GM23248 (cell line): ENCODE measurements at places on chromosomes 12 and 14. TPM values are rescaled to one million over a fixed set of nuclear protein-coding genes. Genes with fewer than 3 reads are reported as not detected.

Gene DENND5B
- total RNA-seq: 12.0 and 12.6 TPM in 2 replicates

Gene LTBP2
- 441 and 456 TPM in 2 replicates for total RNA-seq

Gene SYCP3
- not detected in 2 replicates for total RNA-seq

Gene MANSC4
- not detected in 2 replicates for total RNA-seq

Gene LMNTD1
- total RNA-seq: 0.13 and 0.43 TPM in 2 replicates

Gene SLC2A14
- not detected in 2 replicates for total RNA-seq

Gene KDM2B
- 20.1 and 26.3 TPM in 2 replicates for total RNA-seq

Gene NFATC4
- total RNA-seq: 96.9 and 113 TPM in 2 replicates

Gene BAZ2A
- 13.0 and 24.7 TPM in 2 replicates for total RNA-seq

Gene GDF3
- not detected in 2 replicates for total RNA-seq

Gene MYH7
- not detected in 2 replicates for total RNA-seq

Gene CAPZA3
- total RNA-seq: not detected in 2 replicates

- no peak for DNase-seq
These were observed 20.5 kb downstream of the AKT1 start for GRCh38 chr14:104775073-104775489.

DNA sequence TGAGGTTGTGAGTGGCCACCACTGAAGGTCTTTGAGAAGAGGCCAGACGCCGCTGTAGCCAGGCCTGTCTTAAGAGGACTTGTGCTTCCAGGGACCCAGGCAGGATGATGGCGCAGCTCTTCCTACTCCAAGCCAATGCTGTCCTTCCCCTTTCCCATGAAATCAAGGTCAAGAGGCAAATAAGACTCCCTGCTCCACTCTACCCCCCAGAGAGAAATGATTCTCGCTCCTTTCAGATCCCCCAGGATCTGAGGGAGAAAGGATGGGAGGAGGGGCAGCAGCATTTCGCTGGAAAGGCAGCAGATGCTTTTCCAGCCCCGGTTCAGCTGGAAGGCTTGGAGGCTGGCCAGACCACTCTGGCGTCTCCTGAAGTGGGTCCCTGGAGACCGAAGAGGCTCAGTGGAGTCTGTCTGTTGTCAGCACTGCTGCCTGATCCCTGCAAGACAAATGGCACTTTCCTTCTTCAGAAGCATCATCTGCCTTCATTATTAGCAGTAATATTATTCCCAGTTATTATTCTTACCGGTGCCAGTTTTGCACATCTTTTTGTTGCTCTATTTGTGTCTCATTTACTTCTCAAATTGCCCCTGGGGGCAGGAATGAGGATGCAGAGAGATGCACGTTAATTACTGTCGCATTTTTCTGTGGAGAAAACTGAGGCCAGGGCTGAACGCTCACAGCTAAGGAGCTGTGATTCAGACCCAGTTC is 51.4 kb downstream of the C14orf132 start:
- DNase-seq: peak; percentile 72

- DNase-seq: no peak
These were observed 472.6 kb upstream of the ATP2B1 start for GRCh38 chr12:90181216-90181615.

GRCh38 chr12:74285773-74286172 is 251.9 kb upstream of the ATXN7L3B start:
- no peak for DNase-seq

DNA sequence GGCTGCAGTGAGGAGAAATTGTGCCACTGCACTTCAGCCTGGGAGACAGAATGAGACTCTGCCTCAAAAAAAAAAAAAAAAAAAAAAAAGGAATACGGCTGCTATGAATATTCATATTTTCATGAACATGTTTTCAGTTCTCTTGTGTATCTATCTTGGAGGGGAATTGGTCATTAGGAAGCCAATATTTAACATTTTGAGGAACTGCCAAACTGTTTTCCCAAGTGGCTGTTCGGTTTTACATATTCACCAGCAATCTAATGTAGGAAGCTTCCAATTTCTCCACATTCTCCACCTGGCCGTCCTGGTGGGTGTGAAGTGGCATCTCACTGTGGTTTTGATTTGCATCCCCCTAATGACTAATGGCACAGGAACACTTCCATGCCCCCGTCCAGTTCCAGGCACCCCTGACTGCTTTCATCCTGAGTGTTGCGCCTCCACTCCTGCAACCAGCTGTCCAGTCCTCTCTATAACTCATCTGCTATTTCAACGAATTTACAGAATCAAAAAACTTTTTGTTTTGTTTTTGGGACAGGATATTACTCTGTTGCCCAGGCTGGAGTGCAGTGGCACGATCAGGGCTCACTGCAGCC is 5.7 kb downstream of the STXBP6 start:
- no peak for DNase-seq

GRCh38 chr12:76504606-76505005 is 55.0 kb downstream of the OSBPL8 start:
- no peak for DNase-seq

DNA sequence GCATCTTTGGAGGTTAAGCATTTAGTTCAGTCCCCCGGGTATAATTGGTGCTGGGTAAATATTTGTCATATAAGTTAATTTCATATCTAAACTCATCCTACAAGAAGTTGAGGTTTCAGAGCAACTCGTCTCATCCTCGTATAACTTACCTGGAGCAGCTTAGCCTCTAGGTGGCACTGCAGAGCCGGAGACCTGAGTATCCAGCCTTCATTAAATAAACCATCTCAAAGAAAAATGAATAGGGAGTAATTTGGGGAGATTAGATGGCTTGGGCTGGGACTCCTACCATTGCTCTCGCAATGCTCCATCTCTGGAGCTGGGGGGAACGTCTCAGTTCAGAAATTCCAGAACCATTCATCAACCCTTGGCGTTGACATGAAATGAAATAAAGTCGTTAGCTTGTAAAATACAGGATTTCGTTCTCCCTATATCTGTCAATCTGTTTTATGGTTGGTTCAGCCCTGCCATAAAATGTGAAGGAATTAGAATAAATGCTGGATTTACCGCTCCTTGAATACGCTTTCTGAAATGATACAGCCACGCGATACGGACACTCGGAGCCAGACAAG is 122.9 kb upstream of the TMEM132D start:
- DNase-seq: peak; percentile 32

GRCh38 chr14:101586531-101587430 is 25.5 kb downstream of the DIO3 start:
- no peak for DNase-seq

GRCh38 chr12:51009056-51009440 is 17.1 kb downstream of the SLC11A2 start:
- DNase-seq: no peak

DNA sequence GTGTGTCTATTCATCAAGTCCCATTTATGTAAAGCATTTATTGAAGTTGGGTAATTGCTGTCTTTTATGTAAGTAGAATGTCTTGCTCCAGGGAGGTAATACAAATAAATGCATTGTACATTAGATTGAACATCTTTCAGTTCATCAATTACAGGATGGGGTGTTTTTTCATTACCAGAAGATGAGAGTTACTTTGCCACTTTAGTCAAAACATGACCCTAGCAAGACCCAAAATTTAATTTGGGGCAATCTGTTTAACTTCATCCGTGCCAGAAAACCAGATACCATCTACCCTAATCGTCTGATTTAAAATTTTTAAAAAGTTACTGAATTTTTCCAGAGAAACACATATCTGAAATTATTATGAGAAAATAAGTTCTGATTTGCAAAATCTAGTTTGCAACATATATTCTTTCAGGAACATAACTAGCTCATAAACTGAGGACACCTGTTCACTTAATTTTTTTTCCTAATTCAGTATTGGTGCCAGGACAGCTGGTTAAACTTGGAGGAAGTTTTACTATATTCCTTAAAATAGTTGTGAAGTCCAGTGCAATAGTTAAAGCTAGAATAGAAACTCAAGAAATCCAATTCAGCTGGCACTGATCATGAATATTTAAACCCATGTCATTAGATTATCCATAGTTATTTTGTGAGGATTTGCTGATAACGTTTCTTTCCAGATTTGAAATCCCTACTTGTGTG is 114.5 kb downstream of the SRGAP1 start:
- no peak for DNase-seq

DNA sequence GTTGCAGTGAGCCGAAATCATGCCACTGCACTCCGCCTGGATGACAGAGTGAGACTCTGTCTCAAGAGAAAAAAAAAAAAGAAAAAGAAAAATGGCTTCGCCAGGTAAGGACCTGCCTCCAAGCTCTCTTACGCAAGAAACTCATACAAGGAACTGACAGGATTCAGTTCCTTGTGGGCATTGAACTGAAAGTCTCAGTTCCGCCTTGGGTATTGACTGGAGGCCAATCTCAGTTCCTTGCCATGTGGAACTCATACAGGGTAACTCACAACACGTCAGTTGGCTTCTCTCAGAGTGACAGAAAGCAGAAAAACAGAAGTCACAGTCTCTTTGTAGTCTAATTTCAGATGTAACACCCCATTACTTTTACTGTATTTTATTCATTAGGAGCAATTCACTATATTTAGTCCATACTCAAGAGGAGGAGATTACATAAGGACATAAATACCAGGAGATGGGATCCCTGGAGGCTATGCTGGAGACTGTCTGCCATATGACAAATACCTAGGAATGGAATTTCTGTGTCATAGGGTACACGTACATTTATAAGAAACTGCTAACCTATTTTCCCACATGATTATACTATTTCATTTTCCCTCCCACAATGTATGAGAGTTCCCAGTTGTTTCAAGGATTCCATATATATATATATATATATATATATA is 11.4 kb upstream of the NOPCHAP1 start:
- peak; percentile 91 for DNase-seq

DNA sequence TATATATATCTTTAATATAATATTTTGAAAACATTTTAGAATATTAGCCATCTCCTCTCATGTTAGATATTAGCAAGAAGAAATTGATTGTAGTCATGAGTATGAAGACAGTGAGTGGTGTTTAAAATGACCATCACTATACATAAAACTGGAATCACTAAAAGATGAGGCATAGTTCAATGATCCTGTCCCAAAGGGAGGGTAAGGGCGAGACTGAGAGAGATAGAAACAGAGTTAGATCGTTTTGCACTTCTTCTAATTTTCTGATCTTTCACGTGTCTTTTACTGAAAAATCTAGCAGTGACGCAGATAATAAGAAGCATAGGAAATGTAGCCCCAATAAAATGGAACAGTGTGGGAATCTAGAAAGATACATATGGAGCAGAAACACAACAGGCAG is 627.4 kb downstream of the SLC16A7 start:
- DNase-seq: no peak

- DNase-seq: no peak
These were observed 27.4 kb downstream of the MMP17 start for GRCh38 chr12:131855521-131856142.

DNA sequence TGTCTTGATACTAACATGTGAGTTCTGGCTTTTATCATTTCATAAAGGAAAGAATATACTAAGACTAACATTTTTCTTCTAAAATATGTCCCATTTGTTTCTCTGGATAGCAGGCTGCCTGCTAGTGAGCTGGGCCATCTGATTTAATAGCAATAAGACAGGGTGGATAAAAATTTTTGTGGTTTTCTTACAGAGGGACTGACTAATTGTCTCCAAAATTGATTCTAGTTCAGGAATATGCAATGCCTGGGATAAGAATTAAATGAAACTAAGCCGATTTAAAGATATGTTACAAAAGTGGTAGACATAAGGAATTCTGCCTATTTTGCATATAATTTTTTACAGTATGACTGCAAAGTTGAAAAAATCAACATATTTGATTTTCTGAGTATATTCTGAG is 252.9 kb upstream of the NAV3 start:
- DNase-seq: peak; percentile 69

GRCh38 chr12:3222979-3223378 is 145.8 kb downstream of the TSPAN9 start:
- DNase-seq: no peak

DNA sequence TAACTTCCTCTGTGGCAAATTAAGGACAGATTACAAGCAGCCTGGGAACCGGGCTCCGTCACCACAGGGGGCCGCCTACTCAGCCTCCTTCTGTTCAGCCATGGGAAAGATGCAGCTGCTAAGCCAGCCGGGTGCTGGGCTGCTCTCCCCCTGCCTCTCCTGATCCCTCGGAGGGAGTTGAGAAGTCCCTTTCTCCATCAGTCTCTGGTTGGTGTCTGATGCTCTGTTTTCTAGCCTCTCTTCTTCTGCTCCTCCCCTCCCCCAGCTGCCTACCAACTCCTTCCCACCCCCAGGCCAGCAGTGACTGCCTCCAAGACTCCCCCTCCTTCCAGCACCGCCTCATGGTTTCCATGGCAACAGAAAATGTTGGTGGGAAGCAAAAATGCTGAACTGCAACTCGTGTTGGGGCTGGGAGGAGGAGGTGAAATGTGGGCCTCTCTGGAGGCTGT is 486.7 kb downstream of the APAF1 start:
- DNase-seq: peak; percentile 39

DNA sequence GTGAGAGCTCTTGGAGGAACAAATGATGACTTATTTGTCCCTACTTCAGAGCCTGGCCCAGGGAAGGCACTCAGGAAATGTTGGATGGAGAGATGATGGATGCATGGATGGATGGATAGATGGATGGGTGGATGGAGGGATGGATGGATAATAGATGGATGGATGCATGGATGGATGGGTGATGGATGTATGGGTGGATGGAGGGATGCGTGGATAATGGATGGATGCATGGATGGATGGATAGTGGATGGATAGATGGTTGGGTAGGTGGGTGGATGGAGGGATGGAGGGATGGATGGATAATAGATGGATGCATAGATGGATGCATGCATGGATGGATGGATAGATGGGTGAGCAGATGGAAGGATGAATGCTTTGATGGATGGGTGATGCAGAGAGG is 23.2 kb downstream of the GPR68 start:
- DNase-seq: no peak

- DNase-seq: no peak
These were observed 34.8 kb downstream of the MEG3 start for GRCh38 chr14:100860556-100861187.

GRCh38 chr14:32762886-32763285 is 175.8 kb upstream of the NPAS3 start:
- peak; percentile 19 for DNase-seq

GRCh38 chr14:35050652-35051051 is 4.6 kb downstream of the FAM177A1 start:
- peak; percentile 77 for DNase-seq

DNA sequence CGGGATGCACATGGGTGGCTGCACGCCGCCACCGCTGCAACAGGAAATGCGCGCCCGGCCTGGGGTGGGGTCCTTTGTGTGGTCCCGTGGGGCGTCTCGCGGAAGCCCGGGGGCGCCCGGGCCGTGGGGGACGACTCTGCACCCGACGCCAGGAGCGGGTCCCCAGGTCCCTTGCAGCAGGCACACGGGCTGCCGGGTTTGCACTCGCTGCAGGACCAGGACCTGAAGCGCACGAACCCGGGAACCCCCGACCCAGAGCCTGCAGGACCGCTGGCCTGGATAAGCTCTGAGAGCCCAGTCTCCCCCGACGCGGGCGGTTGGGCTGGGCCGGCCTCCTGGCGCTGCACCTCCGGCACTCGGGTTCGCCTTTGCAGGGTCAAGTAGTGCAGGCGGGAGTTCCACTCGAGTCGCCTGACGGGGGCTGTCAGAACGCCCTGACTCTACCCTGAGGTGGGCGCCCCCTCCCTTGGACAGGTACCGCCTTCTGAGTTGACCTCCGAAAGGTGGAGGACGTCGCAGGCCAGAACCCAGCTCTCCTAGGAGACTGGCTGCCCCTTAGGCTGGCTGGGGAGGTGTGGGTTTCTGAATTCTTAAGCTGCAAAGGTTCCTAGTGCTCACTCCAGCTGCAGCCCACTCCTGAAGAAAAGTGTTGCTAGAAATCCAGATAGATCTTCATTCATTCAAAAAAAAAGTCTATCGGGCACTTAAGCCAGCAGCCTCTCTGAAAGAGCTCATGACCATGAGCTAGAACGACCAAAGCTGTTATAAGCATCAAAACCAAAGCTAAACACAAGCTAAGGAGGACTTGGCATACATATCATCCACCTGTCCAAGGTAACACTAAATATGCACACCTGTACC is 68.0 kb downstream of the RNF34 start:
- peak; percentile 48 for DNase-seq

GRCh38 chr12:64627771-64628170 is 17.5 kb downstream of the RASSF3 start:
- DNase-seq: peak; percentile 84
